ENCODE measurements at places on chromosomes 7 and 10.

GRCh38 chr10:127088908-127089307 is 107.5 kb downstream of the INSYN2A start:
- no peak for DNase-seq

- DNase-seq, result no peak
These were observed 5.9 kb upstream of the IFIT1B start for GRCh38 chr10:89371987-89372386.

- no peak for DNase-seq
These were observed 167.4 kb downstream of the CSTF2T start for GRCh38 chr10:51532044-51532443.

GRCh38 chr10:986137-986825 is 2.0 kb upstream of the GTPBP4 start:
- DNase-seq, result no peak

GRCh38 chr7:10888861-10889260 is 84.8 kb upstream of the PHF14 start:
- DNase-seq, result no peak

DNA sequence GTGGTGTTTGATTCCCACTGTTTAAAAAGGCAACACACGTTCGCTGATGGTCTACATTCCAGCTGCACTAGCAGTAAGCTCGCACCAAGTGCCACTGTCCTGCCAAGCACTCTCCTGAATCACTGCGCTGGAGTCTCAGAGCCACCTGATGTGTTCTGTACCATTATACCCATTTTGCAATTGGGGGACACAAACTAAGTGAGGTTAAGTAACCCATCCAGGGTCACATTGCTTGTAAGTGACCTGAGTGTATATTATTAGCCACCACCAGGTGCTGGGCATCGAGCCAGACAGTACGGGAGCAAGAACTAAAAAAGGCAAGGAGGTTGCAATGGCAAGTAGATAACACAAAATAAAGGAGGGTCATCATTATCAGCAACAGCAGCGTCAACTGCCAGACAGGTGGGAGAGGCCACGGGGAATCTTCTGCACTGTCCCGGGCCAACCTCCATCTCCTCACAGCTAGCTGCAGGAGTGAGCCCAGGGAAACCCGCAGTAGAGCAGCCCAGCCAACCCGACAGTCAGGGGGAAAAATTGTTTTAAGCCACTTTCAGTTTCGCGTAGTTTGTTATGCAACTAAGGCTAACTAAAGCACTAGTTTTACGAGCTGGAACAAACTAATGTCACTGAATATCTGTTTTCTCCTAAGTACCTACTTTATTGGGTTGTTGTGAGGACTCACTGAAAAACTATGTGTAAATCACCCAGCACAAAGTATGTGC is 712 bp upstream of the CPVL start:
- no peak for DNase-seq

DNA sequence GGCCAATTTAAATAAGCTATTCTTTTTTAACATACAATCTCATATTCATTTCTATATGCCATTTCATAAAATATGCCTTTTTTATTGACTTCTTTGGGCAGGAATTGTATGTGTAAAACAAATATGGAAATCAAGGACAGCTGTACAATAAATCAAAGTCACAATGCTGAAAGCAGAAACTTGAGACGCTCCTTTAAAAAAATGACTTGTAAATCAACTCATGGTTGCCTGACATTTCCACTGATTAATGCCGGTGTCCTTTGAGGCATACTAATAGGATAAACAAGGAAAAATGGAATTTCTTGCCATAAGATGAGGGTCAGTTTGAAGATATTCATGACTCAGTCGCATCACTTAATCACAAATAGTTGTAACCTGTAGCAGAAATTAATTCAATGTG is 247.4 kb upstream of the TEX47 start:
- no peak for DNase-seq

GRCh38 chr7:105677817-105678573 is 96.7 kb upstream of the EFCAB10 start:
- peak; percentile 31 for DNase-seq

DNA sequence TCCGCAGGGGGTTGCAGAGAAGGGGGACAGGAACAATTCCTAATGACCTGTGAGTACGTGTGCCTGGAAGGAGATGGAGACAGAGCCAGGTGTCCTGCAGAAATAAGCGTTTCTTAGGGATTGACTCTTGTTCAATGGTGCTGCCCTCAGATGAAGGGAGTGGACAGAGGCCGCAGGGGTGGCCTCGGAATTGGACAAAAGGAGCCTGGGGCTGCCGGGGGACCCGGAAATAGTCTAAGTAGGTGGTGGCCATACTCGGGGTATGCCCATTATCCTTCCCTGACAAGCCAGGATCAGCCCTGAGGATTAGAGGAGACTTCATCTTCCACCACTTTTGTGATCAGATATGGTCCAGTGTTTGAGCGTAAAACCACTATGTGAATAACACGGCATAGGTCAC is 39.2 kb downstream of the ELFN1 start:
- peak; percentile 9 for DNase-seq

DNA sequence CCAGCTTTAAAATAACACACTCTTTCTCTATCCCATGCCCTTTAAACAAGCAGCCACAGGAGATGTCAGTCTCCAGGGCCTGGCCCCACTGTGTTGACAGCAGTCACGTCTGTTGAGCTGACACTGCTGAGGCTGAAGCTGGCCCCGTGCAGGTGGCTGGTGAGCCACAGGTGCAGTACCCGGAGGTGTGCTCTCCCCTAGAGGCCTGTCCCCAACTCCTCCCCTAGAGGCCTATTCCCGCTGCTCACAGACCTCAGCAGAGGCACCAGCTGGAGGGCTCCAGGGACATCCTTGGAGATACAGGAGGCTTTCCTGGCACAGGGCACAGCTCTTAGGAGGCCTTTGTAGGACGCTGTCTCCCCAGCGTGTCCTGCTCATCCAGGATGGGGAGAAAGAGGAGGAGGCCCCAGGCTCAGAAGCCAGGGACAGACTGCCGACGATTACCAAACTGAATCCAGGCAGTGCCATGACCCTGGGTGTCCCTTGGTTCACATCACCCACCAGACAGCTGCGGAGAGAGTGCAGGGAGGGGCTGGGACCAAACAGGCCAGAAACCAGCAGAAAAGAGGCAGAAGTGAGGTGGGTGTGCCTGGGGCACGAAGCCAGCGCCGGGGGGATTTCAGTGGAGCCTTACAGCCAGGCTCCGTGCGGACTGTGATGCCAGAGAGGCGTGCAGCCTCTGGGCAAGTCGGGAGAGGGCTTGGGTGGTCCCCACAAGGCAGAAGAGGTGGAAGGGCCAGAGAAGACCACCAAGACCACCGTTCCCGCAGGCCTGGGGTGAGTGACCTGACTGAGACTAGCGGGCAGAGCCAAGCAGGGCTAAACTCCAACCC is 18.5 kb upstream of the TTYH3 start:
- DNase-seq, result no peak

DNA sequence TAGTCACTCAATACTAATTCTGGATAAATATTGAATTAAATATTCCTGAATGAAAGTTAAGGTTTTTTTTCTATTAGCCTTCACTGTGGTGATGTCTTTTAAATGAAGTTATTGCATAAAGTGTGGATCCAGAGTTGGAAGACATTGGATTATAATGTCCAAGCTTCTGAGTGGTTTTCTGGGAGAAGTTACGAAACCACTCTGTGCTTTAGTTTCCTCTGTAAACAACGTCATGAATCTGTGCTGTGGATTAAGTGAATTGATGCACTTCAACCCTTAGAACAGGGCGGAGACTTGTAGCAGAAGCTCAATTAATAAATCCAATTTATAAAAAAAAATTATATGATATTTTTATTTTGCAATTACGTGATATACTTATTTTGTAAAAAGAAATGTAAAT is 271.7 kb downstream of the BICC1 start:
- no peak for DNase-seq

DNA sequence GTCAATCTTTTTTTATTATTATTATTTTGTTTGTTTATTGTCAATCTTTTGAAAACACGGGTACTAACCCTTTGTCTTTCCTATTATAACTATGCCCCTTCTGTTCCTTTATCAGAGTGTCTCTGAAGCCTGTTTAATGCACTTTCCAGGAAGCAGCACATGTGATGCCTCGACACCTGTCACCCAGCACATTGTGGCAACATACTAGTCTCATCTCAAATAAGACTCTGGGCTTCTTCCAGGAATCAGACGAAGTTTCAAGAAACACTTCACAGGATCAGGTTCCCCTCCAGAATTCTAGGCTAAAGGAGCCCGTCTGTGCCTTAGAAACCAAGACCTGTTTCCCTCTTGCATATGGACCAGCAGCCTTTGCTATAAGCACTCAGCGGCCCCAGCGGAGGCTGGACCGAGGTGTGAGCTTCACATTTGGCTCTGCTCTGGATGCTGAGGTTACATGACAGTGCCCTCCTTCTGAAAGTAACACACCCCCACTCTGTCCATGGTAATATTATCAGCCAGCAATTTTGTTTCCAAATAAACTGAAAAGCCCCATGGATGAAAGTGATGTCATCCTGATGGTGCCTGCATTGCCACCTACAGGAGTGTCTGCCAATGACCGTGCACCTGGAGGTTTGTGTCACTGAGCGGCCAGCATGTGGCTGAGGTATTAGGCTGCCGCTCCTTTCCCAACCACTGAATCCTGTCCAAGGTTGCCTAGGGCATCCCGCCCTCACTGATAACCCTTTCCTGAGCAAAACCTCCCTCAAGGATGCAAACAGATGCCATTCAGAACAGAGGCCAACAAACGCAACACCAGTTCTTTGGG is 38.1 kb downstream of the MKI67 start:
- no peak for DNase-seq

DNA sequence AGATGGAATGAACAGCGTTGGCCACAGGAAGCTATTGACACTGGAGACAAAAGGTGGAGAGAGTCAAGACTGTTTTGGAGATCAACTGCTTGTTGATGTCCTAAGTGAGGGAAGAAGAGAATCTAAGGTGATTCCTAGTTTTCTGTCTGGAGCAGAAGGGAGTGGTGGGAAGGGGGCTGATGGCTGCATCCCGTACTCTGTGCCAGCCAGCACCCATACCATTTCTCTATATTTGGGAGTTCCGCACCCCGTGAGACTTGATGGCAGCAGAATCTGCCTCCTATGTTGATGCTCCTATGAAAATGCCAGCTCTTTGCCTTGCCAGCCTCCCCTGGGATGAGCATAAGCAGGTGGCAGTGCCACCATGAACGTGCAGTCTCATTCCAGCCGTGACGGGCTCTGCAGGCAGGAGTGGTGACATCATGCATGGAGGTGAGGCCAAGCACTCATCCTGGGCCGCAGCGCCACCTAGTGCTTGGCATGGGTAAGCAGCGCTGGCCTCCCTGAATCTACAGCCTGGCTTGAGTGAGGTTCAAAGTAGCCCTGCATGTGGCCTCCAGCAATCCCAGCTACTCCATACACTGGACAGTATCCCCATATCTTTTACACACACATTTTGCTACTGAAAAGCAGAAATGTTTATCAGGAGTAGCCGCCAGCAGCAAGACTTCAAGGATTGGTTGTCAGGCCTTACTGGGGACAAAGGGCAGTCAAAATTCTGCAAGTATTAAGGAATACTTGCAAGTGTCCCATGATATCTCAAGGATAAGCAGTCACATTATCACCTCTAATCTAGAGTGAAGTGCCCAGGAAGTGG is 43.0 kb downstream of the PODXL start:
- peak; percentile 86 for DNase-seq

DNA sequence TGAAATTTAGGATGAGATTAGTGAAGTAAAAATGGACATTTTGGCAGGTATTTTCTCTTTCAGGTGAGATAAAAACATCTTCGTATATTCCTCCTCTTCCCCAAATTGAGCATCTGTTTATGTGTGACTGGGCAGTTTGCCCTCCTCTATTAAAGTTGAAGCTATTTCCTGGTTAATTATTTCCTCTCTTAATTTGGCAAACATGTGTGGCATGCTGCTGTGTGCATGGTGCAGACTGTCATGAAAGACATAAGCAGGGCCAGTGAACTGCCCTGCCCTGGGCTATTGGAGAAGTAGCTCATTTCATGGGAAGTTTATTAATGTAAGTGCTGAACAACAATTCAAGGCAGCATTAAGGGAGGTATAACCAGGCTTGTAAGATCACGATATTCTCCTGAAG is 52.6 kb downstream of the EVX1 start:
- no peak for DNase-seq

DNA sequence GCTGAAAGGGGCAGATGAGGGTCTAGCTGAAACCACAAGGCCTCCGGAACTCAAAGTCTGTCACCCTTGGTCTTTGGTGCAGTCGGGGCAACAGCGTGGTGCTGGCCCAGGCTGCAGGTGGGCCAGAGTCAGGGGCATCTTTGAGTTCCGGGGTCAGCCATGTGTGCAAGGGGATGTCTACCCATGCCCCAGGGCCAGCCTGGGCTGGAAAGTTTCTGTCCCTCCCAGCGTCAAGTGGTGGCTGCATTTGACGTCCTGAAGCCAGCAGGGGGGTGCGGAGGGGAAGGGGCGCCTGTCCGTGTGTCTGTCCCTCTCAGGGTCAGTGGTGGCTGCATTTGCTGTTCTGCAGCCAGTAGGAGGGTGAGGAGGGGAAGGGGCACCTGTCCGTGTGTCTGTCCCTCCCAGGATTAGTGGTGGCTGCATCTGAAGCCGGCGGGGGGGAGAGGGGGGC is 638 bp downstream of the BRAT1 start:
- DNase-seq, result no peak
